GM04503 (cell line): ENCODE measurements at places on chromosomes 16 and 17.

GRCh38 chr16:87598431-87598830 lies 3.9 kb upstream of the JPH3 start:
- no peak for DNase-seq

DNA sequence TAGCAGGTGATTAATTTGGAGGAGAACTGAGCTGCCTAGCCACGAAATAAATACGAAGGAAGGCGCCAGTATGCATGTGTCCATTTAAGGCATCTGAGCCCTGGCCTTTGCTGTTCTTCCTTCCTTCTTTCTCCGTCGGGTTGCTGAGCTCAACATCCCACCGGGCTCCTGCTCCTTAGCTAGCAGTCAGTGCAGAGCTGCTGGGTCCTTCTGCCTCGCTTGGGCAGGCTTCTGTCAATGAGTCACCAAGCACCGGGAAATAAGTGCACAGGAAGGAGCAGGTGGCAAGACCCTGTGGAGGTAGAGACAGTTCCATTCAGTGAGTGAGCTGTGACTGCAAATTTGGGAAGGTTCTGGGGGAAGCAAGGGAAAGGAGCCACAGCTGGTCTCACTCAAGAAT lies 120.7 kb downstream of the CCDC182 start:
- no peak for DNase-seq

GRCh38 chr17:79458356-79458755 lies 152.5 kb downstream of the RBFOX3 start:
- no peak for DNase-seq

- DNase-seq: no peak
These were observed 27.9 kb downstream of the STXBP4 start for GRCh38 chr17:54996441-54996840.

- no peak for DNase-seq
These were observed 26.0 kb downstream of the TBX4 start for GRCh38 chr17:61478026-61478789.

DNA sequence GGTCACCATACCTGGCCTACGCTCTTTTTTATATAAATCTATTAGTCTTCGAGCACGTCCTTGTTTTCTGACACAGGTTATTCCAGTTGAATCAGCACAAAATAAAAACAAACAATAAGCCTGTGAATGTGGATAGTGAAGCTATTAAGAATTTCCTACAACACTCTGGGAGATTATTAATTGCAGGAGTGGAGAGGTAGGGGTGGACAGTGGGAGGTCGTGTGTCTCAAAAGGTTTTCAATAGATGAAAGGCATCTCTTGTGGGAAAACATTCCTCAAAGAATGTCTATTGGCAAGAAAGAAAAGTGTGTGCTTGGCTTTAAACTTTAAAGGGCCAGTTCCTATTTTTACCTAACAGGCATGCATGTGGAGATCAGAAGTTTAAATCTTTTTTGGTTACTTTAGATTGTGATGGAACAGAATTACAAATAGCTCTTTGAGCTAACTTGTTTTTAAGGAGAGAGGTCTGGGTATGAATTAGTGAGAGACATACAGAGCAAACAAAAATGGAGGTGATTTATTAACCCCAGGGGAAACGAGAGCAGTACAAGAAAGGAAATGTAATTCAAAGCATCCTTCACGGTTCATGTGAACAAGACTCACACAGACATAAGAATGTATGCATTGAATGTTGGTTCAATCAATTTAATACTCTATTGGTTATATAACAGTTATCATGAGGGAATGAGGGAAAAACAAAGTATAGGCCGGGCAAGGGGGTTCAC lies 9.0 kb downstream of the SMYD4 start:
- no peak for DNase-seq

DNA sequence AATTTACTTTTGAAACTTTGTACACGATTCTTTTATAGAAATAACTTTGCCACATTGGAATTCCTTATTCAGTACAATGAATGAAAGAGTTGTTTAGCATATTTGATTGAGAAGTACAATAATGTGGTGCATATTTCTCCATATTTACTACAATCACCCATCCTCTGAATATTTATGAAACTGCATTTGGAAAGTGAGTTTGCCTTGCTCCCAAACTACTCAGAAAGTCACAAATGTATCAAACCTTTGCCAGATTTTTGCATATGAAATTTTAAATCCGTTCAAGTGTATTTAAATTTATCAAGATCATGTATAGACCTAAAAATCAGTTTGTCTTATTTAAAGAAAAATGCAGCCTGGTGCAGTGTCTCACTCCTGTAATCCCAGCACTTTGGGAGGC lies 148.7 kb downstream of the CDH11 start:
- DNase-seq: no peak

GRCh38 chr16:79229361-79229760 lies 371.2 kb downstream of the MAF start:
- no peak for DNase-seq

GRCh38 chr16:54932737-54933254 lies 2.1 kb downstream of the IRX5 start:
- no peak for DNase-seq

DNA sequence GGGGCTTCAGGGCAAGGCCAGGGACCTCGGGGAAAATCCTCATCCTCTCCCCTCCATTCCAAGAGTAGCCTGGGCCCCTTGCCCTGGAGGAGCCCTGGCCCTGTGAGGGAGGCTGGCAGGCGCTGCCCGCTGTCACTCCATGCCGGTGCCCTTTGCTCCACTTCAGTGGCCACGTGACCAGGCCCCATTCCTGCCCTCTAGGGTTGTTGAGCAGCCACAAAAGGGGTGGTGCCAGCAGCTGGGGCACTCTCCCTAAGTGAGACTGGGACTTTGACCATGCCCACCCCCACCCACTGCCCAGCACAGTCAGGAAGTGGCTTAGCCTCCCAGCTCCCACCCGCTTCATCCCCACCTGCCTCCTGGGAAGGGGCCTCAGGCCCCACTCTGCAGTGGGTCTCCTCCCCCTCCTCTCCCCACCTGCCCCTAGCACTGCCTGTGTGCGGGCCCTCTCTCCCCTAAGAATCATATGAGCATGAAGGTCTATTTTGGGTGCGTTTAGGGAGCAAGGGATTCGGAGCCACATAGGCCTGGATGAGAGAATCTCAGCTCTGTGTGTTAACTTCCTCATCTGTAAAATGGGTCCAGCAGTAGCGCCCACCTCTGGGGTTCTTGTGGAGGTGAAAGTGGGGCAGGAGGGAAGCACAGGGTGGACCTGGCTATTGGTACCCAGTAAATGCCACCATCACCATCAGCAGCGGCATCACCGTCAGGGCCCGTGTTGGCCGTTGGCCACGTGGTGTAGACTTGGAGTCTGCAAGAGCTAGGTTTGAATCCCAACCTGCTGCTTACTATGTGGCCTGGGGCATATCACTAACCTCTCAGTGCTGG lies 7.2 kb downstream of the PDK2 start:
- no peak for DNase-seq

- no peak for DNase-seq
These were observed 480 bp upstream of the PROCA1 start for GRCh38 chr17:28712032-28712704.

GRCh38 chr17:41801374-41802271 lies 10.1 kb downstream of the P3H4 start:
- DNase-seq: no peak

GRCh38 chr16:71406724-71407123 lies 35.1 kb downstream of the TLE7 start:
- no peak for DNase-seq

DNA sequence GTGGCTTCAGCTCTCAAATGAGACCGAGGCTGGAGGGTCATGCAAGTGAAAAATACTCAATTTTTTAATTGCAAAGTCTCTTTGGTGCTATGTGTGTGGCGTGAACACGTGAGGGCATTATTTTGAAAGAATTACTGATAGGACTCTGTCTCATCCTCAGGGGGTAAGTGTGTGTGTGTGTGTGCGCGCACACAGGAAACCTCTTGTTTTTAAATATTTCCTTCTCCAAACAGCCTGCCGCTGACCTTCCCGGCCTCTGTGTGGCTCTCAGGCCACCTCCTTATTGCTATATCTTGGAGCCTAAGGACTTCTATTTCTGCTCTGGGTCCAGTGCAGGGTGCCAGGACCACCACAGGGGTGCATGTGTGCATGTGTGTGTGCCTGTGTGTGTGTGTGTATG lies 99.7 kb downstream of the CMIP start:
- no peak for DNase-seq

DNA sequence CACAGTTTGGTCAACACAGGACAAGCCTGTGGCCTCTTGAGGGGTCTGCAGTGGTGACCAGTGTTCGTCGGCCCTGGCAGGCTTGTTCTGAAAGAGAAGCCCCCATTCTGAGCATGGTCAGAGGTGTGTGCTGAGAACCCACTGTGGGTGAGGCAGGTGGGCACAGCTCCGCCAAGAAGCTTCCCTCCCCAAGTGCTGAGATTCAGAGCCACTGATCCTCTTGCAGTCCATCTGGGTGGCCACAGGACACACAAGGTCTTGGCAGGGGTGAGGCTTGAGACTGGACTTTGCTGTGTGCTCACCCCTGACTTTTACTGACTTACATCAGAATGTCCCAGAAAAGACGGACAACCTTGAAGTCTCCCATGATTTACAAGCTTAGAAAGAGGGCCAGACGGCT lies 18.7 kb downstream of the MPRIP start:
- no peak for DNase-seq

DNA sequence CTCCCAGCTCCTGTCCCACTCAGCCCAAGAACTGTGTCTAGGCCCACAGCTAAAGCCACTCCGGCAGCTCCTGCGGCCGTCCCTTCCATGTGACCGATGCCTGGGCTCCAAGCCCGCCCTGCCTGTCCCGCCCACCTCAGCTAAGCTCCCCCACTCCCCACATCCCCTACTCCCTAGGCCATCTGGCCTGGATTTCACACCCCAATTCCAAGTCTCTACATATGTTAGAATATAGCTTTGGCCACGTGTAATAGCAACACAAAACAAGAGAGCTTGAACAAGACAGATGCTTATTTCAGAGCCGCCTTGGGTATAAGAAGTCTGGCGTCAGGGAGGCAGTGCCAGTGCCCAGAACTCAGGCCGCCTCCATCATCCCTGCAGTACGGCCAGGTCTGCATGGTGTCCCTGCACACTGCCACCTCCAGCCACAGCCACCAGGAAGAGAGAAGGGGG lies 30.0 kb upstream of the USP22 start:
- DNase-seq: no peak

- no peak for DNase-seq
These were observed 218.1 kb upstream of the CDH8 start for GRCh38 chr16:62254372-62254771.

DNA sequence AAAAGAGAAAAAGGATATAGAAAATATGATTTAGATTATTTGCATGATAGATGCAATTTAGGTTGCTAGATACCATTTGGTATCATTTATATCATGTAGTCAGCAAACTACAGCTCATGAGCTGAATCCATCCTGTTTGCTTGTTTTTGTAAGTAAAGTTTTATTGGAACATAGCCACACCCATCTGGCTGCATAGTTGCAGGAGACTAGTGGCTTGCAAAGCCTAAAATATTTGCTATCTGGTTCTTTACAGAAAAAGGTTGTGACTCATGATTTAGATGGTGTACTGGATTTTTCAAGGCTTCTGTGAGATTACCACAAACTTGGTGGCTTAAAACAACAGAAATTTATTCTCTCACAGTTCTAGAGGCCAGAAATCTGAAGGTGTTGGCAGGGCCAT lies 49.9 kb downstream of the MAP2K4 start:
- DNase-seq: peak; percentile 39

GRCh38 chr16:53433509-53433908 lies 762 bp upstream of the RBL2 start:
- no peak for DNase-seq

GRCh38 chr17:40966848-40967247 lies at the start of gene KRT39:
Gene KRT39 (minus strand): TSS chr17:40966948. CDS start chr17:40966856, 92 bp downstream.
- DNase-seq: no peak

GRCh38 chr16:88480829-88481228 lies 27.7 kb downstream of the ZFPM1 start:
- DNase-seq: no peak

- DNase-seq: no peak
These were observed 27.2 kb upstream of the KCNJ16 start for GRCh38 chr17:70047619-70048419.

GRCh38 chr17:19410875-19411620 lies at the start of gene RNF112:
Gene RNF112 (plus strand): TSS chr17:19411232. CDS start chr17:19411409, 177 bp downstream.
- no peak for DNase-seq
